ENCODE measurements at places on chromosomes 2 and 18. TPM values are rescaled to one million over a fixed set of nuclear protein-coding genes. Genes with fewer than 3 reads are reported as not detected.

Gene SERTAD2
- total RNA-seq = 4.1 TPM

Gene SGPP2
- 10.3 TPM for total RNA-seq

DNA sequence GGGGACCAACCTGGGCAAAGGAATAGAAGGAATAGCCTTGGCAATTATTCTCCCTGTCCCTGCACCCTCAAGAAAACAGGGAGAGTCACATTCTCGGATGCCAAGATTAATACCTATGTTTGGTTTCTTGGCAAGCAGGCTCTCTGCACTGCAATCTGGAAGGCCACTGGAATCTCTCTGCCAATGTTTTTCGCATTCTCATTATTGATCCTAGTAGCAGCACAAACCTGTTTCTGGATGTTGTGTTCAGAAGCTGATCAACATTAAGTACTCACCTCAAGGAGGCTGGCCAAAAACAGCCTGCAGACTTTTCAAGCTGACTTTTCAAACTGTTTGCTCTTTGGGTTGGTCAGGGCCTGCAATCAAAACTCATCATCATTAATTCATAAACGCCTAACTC is 62.2 kb downstream of the CLHC1 start:
- no peak for DNase-seq
- no peak overlapping the region for H3K4me3 ChIP-seq
- H3K36me3 ChIP-seq = no peaks in the 10 kb centered on the region

GRCh38 chr2:122021941-122022340 is 266.5 kb downstream of the TSN start:
- no peak overlapping the region for H3K27ac ChIP-seq
- H3K27me3 ChIP-seq = no peaks in the 10 kb centered on the region
- H3K4me3 ChIP-seq = no peak overlapping the region
- no peak for DNase-seq
- peaks cover 4% of the 10 kb centered on the region for H3K4me1 ChIP-seq

DNA sequence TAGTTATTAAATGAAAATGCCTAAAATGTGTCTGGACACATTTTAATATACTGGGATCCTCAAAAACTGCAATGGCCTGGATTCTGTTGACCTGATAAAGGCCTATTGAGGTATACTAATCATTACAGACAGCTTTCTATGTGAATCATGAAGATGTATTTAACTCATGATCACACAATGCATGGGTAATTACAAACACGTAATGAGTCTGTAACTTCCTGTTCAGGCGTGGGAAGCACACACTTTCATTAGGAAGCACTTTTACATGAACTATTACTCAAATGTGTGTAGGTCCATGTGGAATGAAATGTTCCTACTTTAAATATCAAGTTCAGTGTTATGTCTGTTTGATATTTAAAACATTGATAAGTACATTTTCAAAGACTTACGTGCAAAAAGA is 108.7 kb downstream of the NCKAP5 start:
- H3K27ac ChIP-seq = no peak overlapping the region
- H3K36me3 ChIP-seq = no peaks in the 10 kb centered on the region
- H3K4me1 ChIP-seq = no peaks in the 10 kb centered on the region
- H3K4me3 ChIP-seq = no peak overlapping the region
- no peaks in the 10 kb centered on the region for H3K27me3 ChIP-seq
- no peak for DNase-seq

DNA sequence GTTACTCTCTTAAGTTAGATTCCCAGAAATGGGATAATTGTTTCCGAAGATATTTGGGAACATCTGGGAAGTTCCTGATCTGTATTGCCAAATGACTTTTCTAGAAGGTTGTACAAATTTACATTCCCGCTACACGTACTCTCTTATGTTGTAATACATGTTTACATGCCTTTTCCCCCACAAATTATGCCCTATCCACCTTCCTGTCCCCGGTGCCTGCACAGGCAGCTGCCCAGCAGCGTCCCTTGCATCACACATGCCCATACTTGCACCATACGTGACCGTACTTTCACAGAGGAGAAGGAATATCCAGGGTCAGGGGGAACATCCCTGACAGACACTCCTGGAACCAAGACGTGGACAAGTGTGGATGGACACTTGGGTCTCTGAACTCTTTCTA is 24.2 kb upstream of the KLF11 start:
- H3K27ac ChIP-seq = no peak overlapping the region
- H3K4me3 ChIP-seq = no peak overlapping the region
- no peak for DNase-seq
- H3K36me3 ChIP-seq = no peaks in the 10 kb centered on the region
- no peaks in the 10 kb centered on the region for H3K27me3 ChIP-seq
- peaks cover 4% of the 10 kb centered on the region for H3K4me1 ChIP-seq

GRCh38 chr2:40403233-40403836 is 48.6 kb downstream of the SLC8A1 start:
- no peaks in the 10 kb centered on the region for H3K27me3 ChIP-seq
- no peak overlapping the region for H3K27ac ChIP-seq
- H3K4me3 ChIP-seq = no peak overlapping the region
- H3K4me1 ChIP-seq = no peaks in the 10 kb centered on the region

GRCh38 chr2:73701968-73702665 is 35.0 kb downstream of the TPRKB start:
- H3K4me3 ChIP-seq = no peak overlapping the region
- no peaks in the 10 kb centered on the region for H3K27me3 ChIP-seq
- peak overlapping the region; percentile 30 for H3K27ac ChIP-seq
- peak; percentile 51 for DNase-seq

All from pancreas (tissue), 10 donors.